ENCODE measurements at places on chromosomes 1 and 21.
A peak's percentile ranks its signal among the peaks of the same experiment; 100 is the strongest.

- H3K4me1 ChIP-seq = no peaks in the 10 kb centered on the region
- no peak within 1 kb of the TSS for H3K27ac ChIP-seq
- H3K4me3 ChIP-seq = no peak within 1 kb of the TSS
- peaks cover 52% of the 10 kb centered on the region for H3K27me3 ChIP-seq
- no peaks in the 10 kb centered on the region for H3K36me3 ChIP-seq
Measured at GRCh38 chr1:50108497-50109059, at the start of gene ELAVL4. ELAVL4 (plus strand) TSS chr1:50108920; CDS start chr1:50109190, 270 bp downstream.

GRCh38 chr1:154466206-154466605 lies 35.8 kb upstream of the TDRD10 start:
- H3K4me1 ChIP-seq = no peaks in the 10 kb centered on the region
- H3K27me3 ChIP-seq = no peaks in the 10 kb centered on the region
- no peak overlapping the region for H3K27ac ChIP-seq

DNA sequence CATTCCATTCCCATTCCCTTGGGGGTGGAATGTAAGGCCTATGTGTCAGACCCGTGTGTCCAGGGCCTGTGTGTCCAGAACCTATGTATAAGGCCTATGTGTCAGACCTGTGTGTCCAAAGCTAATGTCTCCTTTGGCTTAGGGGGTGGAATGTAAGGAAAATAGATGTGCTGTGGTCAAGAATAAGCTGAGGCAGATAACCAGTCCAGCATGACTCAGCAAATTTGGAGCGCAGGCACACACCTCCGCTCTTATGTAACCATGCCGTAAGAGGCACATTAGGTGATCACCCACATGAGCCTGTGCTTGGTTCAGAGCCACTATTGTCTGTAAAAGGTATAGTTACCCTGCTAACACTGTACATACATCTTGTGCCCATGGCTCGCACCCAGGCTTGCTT lies 150.8 kb upstream of the SGIP1 start:
- H3K27me3 ChIP-seq = no peaks in the 10 kb centered on the region
- no peak overlapping the region for H3K27ac ChIP-seq
- H3K4me1 ChIP-seq = no peaks in the 10 kb centered on the region
- H3K36me3 ChIP-seq = no peaks in the 10 kb centered on the region
- no peak for DNase-seq

- no peaks in the 10 kb centered on the region for H3K27me3 ChIP-seq
- no peak for DNase-seq
- H3K4me3 ChIP-seq = peak overlapping the region; percentile 44
- no peaks in the 10 kb centered on the region for H3K4me1 ChIP-seq
Measured at GRCh38 chr1:61042466-61043009, 39.8 kb upstream of the NFIA start.

DNA sequence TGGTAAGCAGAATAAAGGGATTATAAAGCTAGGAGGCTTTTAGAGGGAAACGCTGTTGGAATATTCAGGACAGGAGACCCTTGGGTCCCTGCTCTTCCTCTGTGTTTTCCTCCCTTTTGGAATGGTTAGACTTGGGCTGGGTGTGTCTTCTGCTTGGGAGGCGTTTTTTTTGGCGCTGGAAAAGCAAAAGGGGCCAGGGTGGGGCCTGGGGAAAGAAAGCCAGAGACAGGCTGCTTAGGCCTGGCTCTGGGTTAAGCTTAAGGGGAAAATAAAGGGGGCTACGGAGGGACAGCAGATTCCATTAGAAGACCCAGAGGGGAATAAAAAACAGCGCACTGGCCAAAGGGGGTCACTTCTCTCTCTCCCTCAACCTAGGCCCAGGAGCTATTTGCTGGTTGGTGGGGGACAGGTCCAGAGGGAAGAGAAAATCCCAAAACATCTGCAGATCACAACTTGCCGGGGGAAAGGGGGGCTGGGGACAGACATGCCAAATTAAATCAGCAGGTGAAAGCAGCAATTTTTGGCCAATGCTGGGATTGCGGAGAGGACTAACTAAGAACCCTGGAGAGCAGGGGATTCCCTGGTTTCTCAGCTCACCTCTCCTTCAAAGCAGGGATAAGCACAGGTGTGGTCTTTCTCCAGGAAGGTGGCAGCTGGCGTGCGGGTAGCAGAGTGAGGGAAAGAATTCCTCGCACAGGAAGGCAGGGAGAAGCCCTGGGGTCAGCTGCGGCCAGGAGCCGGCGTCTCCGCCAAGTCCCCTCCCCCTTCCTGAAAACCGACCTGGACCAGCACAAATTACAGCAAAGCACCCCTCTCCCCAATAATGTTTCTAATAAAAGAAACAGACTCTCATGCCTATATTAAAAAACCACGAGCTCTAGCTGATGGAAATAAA lies 82.2 kb upstream of the AK4 start:
- no peaks in the 10 kb centered on the region for H3K27me3 ChIP-seq
- DNase-seq = no peak
- peak overlapping the region; percentile 71 for H3K4me3 ChIP-seq
- H3K36me3 ChIP-seq = no peaks in the 10 kb centered on the region
- peak overlapping the region; percentile 97 for H3K27ac ChIP-seq
- H3K4me1 ChIP-seq = peaks cover 67% of the 10 kb centered on the region

- no peak for DNase-seq
- H3K4me1 ChIP-seq = no peaks in the 10 kb centered on the region
- no peaks in the 10 kb centered on the region for H3K36me3 ChIP-seq
- H3K27ac ChIP-seq = no peak overlapping the region
- no peak overlapping the region for H3K4me3 ChIP-seq
Measured at GRCh38 chr1:106926803-106927582, 129.5 kb upstream of the PRMT6 start.

DNA sequence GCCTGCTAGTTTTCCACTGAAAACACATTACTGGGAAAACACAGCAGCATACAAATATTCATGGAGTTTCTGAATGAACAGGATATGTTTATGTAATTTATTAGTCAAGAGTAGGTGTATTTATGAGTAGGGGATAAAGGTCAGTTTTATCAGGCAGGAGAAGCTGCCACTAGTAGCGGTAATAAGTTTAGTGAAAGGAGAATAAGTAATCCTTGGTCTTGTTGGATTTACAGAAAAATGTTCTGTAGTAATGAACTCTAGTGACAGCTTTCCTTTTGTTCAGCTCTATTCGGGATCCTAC lies 1.2 kb downstream of the MAST2 start:
- peak overlapping the region; percentile 63 for H3K27ac ChIP-seq
- H3K36me3 ChIP-seq = no peaks in the 10 kb centered on the region
- DNase-seq = no peak
- no peaks in the 10 kb centered on the region for H3K27me3 ChIP-seq
- peaks cover 28% of the 10 kb centered on the region for H3K4me1 ChIP-seq

DNA sequence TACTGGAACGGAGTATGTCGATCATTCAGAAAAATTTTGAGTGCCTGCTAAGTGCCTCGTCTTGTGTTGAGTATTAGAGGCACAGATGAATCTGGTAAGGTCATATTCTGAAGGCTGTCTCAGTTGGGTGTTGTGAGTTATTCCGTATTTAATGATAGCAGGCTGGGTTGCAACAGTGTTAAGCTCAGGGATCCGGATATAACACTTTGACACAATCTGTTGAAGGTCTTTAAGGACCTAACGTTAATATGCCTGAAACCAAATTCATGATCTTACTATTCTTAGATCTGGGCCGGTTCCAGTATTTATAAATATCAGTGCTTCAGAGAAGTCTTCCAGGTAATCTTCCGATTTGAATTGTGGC lies 555 bp downstream of the PRPF38A start:
- peak overlapping the region; percentile 92 for H3K27ac ChIP-seq
- H3K4me3 ChIP-seq = peak overlapping the region; percentile 71
- H3K27me3 ChIP-seq = no peaks in the 10 kb centered on the region
- H3K36me3 ChIP-seq = peaks cover 9% of the 10 kb centered on the region
- H3K4me1 ChIP-seq = peaks cover 23% of the 10 kb centered on the region

GRCh38 chr1:65225179-65225578 lies 77.2 kb downstream of the AK4 start:
- no peaks in the 10 kb centered on the region for H3K27me3 ChIP-seq
- no peaks in the 10 kb centered on the region for H3K36me3 ChIP-seq
- H3K4me3 ChIP-seq = no peak overlapping the region
- no peak for DNase-seq
- H3K27ac ChIP-seq = no peak overlapping the region

Measured in tibial nerve (tissue), 4 donors.